ENCODE measurements at places on chromosomes 4 and X.

GRCh38 chr4:11404431-11404830, 24.3 kb downstream of the HS3ST1 start:
- DNase-seq: no peak

- no peak for DNase-seq
Observed at GRCh38 chr4:57640391-57641100, 530.4 kb upstream of the IGFBP7 start.

DNA sequence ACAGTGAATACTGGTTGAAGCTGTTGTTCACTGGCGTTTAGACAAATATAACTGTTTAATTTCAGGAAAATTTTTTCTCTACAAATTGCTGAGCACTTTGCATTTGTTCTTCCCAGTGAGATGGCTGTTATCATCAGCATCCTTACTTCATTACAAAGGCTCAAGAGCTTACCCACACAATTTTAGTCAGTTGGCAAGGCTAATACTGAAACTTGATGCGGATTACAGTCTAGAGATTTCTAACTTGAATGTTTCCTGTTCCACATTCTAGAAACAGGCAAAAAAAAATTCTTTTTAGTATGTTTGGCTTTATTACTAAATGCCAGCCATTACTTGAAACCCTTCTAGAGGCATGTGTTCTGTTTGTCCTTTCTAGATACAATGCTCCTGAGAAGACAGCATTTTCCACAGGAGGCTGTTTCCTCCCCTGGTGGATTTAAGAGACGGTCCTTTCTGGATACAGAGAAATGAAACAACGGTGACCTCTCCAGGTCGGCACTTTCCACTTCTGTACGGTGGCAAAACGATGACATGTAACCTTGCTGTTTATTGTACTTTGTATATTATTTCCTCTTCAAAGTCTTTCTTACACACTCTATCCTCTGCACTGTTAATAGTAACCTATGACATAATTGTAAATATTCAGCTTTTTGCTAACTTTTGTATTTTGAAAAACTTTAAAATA, 80.9 kb downstream of the RFC1 start:
- DNase-seq: no peak

DNA sequence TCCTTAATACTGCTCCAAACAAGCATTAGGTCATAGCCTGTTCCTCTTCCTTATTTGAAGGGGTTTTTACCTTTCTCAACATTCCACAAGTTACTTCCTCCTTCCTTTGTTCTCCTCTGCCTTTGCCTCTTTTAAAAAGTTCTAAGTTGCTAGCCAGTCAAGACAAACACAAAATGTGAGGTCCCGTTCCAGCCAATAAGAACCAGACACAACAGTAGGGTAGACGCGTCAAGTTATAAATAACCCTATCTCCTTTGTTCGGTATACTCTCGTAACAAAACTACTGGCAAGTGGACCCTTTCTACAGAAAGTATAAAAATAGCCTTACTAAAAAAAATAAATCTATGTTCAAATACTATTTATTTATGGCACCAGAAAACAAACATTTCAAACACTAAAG, 6.3 kb upstream of the ACE2 start:
- DNase-seq: no peak

- DNase-seq: no peak
Observed at GRCh38 chrX:39848900-39849299, 248.9 kb downstream of the BCOR start.

DNA sequence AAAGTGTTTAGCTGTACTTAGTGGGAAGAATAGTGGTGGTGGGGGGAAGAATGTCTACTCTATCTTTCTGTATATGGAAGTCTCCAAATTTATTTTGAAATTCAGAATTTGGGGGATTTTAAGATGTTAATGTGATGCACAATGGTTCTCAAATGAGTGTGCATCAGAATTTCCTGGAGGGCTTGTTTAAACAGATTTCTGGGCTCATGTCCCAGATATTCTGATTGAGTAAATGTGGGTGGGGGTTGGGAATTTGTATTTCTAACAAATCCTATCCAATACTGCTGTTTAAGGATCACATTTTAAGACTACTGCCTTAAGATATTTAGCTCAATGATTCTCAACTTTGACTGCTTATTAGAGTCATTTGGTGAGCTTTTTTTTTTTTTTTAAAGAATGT, 15.1 kb upstream of the INTS6L start:
- no peak for DNase-seq

GRCh38 chr4:89837993-89838390, 1.0 kb upstream of the SNCA start:
- no peak for DNase-seq

DNA sequence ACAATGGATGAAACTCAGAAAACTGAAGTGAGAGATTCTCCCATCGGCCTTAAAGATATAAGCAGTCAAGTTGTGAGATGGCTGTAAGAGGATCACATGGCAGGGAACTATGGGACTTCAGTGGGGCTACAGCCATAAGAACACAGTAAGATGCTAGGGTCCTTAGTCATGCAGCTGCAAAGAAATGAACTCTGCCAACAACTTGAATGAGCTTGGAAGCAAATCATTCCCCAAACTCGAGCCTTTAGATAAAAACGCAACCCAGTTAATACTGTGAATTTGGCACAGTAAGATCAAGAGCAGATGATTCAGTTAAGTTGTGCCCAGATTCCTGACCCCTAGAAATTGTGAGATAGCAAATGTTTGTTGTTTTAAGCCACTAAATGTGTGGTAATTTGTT, 117.3 kb downstream of the FAM13A start:
- DNase-seq: no peak

GRCh38 chr4:172546782-172547181, 621.8 kb upstream of the GALNT7 start:
- no peak for DNase-seq
